Activated CD8-positive, alpha-beta T cell treated with anti-CD3 and anti-CD28 coated beads, Interleukin-2, amount 10 ng/mL, durations not matched to agents 7 days and 5 days (primary cell): ENCODE measurements at places on chromosomes 2 and 18. TPM values are rescaled to one million over a fixed set of nuclear protein-coding genes. Genes with fewer than 3 reads are reported as not detected.

DNA sequence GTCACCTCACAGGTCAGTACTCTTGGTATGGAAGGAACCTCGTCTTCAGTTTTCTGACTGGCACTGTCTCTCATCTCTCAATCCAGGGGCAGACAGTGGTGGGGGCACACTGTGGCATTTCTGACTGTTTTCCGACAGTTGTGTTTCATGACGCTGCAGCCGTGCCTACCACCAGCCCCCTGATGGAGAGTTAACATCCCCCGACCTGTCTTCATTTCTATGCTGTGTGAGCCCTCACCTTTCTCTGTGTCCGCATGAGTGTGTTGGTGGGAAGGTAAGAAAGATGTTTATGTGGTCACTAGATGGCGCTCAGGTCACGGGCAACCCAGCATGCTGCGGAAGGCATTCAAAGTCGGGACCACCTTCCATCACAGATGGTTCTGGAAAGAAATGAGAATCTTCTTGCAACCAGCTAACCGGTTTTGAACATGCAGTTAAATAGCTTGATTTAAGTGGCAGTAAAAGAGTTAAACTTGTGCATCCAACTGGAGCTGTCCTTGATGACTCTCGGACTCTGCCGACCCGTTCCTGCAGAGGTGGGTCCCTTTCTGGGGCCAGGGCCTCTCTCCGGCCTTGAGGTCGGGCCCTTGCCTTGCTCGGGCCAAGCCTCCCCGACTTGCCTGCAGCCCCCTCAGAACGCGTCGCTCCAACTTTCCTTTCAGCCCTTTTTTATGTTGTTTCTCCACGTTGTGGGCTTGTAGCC lies 92.4 kb downstream of the DYSF start:
- no peak overlapping the region for H3K27ac ChIP-seq
- H3K4me1 ChIP-seq, result peaks cover 12% of the 10 kb centered on the region
- H3K36me3 ChIP-seq, result no peaks in the 10 kb centered on the region

GRCh38 chr2:144521686-144522085 lies 1.8 kb upstream of the ZEB2 start:
- peaks cover 26% of the 10 kb centered on the region for H3K4me1 ChIP-seq
- no peak overlapping the region for H3K4me3 ChIP-seq
- no peak for DNase-seq
- peaks cover 39% of the 10 kb centered on the region for H3K27me3 ChIP-seq
- H3K36me3 ChIP-seq, result peaks cover 2% of the 10 kb centered on the region

- H3K4me3 ChIP-seq, result no peak within 1 kb of the TSS
- H3K27ac ChIP-seq, result no peak within 1 kb of the TSS
- H3K36me3 ChIP-seq, result no peaks in the 10 kb centered on the region
- no peak for DNase-seq
- H3K27me3 ChIP-seq, result peaks cover 21% of the 10 kb centered on the region
These were observed at the start of gene GRB14 for GRCh38 chr2:164620873-164621763. GRB14 (minus strand) TSS chr2:164621482; CDS start chr2:164621309, 173 bp downstream.

- no peak overlapping the region for H3K27ac ChIP-seq
- H3K4me1 ChIP-seq, result no peaks in the 10 kb centered on the region
- H3K36me3 ChIP-seq, result no peaks in the 10 kb centered on the region
- no peaks in the 10 kb centered on the region for H3K27me3 ChIP-seq
These were observed 166.8 kb downstream of the ANKRD30B start for GRCh38 chr18:14914771-14915170.

DNA sequence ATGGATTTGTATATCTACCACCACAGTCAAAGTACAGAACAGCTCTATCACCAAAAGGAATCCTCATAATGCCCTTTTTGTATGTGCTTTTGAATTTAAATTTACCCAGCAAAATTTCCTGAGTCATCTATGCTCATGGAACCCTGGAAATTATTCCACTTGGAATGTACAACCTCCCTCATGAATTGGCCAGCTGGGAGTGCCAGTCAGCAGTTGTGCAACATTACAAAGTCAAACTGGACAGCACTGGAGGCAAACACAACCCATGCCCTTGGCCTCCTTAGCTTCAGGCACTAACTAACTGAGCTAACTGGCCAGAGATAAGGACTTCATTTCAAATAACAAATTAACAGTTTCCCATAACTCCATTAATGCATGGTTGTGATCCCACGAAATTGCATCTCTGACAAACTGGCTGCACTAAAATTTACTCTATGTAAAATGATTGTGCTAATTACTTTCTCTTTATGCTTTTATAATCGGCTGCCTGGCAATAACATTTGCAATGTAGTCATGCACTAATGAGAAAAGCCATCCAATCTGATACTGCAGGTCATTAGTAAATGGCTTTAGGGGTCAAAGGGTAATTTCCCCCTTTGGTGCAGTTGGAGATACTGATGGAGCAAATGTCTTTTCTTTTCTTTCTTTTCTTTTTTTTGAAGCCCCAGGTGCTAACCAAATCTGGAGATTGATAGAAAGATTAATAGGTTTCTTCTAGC lies 270.5 kb downstream of the ACTR3 start:
- no peaks in the 10 kb centered on the region for H3K4me1 ChIP-seq
- no peak for DNase-seq
- no peak overlapping the region for H3K27ac ChIP-seq
- H3K27me3 ChIP-seq, result peaks cover 2% of the 10 kb centered on the region
- no peaks in the 10 kb centered on the region for H3K36me3 ChIP-seq

DNA sequence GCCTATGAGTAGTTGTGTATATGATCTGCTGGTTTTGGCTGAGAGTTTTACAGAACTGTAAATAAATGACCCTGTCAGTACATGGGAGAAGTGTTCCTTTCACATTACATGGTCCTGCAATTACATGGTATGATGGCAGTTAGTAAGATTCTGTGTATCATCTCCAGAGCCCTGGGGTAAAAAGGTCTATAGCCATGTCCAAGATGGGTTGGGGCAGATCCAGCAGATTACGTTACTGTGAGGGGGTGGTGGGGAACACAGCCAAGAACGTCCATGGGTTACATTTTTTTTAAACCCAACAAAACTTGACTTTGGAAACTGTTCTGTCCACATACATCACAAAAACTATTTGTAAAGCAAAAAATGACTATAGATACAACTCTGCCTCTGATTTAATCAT lies 64.2 kb upstream of the LMAN1 start:
- no peaks in the 10 kb centered on the region for H3K4me1 ChIP-seq
- peaks cover 9% of the 10 kb centered on the region for H3K27me3 ChIP-seq
- no peaks in the 10 kb centered on the region for H3K36me3 ChIP-seq
- no peak for DNase-seq
- no peak overlapping the region for H3K4me3 ChIP-seq
- no peak overlapping the region for H3K27ac ChIP-seq

GRCh38 chr2:106745468-106745867 lies 140.5 kb downstream of the ST6GAL2 start:
- no peaks in the 10 kb centered on the region for H3K36me3 ChIP-seq
- no peak overlapping the region for H3K27ac ChIP-seq
- no peaks in the 10 kb centered on the region for H3K27me3 ChIP-seq
- H3K4me1 ChIP-seq, result no peaks in the 10 kb centered on the region
- no peak for DNase-seq

- no peak for DNase-seq
- H3K27me3 ChIP-seq, result no peaks in the 10 kb centered on the region
- H3K27ac ChIP-seq, result no peak overlapping the region
- peaks cover 22% of the 10 kb centered on the region for H3K36me3 ChIP-seq
- no peak overlapping the region for H3K4me3 ChIP-seq
- H3K4me1 ChIP-seq, result peaks cover 28% of the 10 kb centered on the region
These were observed 59.0 kb downstream of the TANK start for GRCh38 chr2:161219211-161219610.

SCYGR4 gene
- total RNA-seq, result not detected

DNA sequence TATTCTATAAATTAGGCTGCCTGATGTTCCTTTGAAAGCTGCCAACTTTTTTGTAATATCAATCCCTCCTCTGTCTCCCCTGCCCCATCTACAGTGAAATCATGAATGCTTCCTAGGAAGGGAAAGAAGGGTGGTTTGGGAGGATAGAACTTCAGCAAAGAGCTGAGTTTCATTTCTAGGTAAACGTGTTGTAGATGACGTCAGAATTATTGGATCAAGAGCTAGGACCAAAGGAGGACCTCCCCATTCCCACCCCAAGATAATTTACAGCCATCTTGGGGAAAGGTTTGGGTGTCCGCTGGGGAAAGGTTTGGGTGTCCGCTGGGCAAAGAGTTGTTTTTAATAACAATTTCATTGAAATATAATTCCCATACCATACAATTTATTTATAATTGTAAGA lies 11.2 kb upstream of the ANKRD53 start:
- no peak for DNase-seq
- H3K4me1 ChIP-seq, result peaks cover 5% of the 10 kb centered on the region
- H3K4me3 ChIP-seq, result no peak overlapping the region
- no peaks in the 10 kb centered on the region for H3K36me3 ChIP-seq

IHH gene
- total RNA-seq, result not detected

CD28 gene
- 25.6 TPM for total RNA-seq

DNA sequence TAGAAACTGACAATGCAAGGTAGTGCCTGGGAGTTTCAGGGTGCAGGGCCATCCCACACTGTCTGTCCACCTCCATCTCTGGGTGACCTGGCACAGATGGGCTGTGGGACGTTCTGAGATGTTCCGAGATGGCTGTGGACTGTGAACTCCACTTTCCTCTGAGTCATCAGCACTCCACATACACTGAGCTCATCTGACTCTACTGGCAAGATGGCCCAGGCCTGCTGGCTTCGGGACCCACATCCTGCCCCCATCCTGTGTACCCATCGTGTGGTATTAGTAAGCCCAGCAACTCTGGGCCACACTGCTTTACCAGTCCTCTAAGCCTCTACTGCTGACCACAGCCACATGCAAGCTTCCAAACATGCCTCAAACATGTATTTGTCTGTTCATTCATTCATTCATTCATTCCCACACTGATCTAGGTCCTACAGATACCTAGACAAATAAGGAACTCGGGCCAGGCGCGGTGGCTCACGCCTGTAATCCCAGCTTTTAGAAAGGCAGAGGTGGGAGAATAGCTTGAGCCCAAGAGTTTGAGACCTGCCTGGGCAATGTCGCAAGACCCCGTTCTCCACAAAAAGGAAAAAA lies 124.8 kb upstream of the CXCR4 start:
- H3K27ac ChIP-seq, result peak overlapping the region; percentile 92
- H3K4me1 ChIP-seq, result peaks cover 61% of the 10 kb centered on the region
- H3K27me3 ChIP-seq, result no peaks in the 10 kb centered on the region

DNA sequence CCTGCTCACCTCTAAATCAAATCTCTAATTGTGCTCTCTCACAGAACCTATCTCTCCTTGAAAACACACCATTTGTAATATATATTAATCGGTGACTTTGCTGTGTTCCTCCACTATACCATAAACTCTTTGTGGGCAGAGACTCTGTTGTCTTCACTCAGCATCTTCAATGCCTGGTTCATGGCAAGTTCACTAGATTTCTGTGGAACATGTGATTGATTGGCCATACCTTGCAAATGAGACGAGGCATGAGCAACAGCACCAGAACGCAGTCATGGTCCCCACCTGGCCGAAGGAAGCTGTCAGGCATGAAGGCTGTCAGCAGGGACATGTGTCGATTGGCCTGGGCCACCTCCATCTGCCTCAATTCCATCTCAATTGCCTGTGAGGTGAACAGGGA lies 11.6 kb downstream of the DCTN1 start:
- no peak for DNase-seq
- H3K4me3 ChIP-seq, result no peak overlapping the region
- peaks cover 44% of the 10 kb centered on the region for H3K36me3 ChIP-seq
- no peak overlapping the region for H3K27ac ChIP-seq
- H3K27me3 ChIP-seq, result no peaks in the 10 kb centered on the region
- no peaks in the 10 kb centered on the region for H3K4me1 ChIP-seq

DNA sequence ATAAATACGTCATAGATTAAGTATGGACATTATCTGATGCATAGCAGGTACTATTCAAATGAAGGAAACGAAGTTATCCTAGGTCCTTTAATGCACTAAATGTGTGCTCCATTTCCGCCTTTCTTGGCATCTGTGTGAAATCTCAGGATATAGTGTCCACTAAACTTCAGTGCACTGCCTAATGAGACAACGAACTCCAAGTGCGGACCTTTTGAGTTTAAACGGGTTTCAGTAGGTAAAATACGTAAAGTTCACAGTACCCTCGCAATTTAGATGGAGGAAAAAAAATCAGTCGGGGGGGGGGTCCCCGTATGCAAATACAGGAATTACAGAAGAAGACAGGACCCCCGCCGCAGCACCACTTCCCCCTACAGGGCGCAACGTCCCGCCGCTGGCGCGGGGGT lies 729 bp upstream of the REL start:
- H3K4me1 ChIP-seq, result peaks cover 12% of the 10 kb centered on the region
- peak overlapping the region; percentile 95 for H3K4me3 ChIP-seq
- no peak for DNase-seq
- H3K27me3 ChIP-seq, result no peaks in the 10 kb centered on the region
- H3K27ac ChIP-seq, result peak overlapping the region; percentile 98
- H3K36me3 ChIP-seq, result peaks cover 9% of the 10 kb centered on the region

GRCh38 chr18:3225588-3225987 lies 5.8 kb upstream of the MYOM1 start:
- H3K4me3 ChIP-seq, result no peak overlapping the region
- no peaks in the 10 kb centered on the region for H3K27me3 ChIP-seq
- peaks cover 3% of the 10 kb centered on the region for H3K4me1 ChIP-seq
- DNase-seq, result no peak
- no peak overlapping the region for H3K27ac ChIP-seq

- peaks cover 3% of the 10 kb centered on the region for H3K27me3 ChIP-seq
- no peak for DNase-seq
- H3K4me1 ChIP-seq, result no peaks in the 10 kb centered on the region
- H3K36me3 ChIP-seq, result no peaks in the 10 kb centered on the region
These were observed 242.8 kb upstream of the RBMS1 start for GRCh38 chr2:160736148-160737028.

DNA sequence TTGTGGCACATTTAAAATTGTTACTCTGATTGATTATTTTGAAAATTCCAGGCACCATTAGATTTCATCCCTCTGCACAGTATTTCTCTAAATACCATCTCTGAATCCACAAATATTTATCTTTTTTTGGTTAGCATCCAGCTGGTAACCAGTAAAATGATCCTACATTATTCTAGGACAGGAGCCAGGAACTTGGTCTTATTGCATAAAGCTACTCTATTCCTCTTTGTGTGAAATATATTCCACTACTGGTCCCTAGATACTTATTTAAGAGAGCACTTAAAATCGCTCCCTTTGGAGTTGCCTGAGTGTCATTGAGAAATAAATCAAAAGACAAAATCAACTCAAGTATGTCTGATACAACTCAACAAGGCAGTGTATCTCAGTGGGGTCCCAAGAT lies 7.4 kb upstream of the MBOAT2 start:
- no peak overlapping the region for H3K4me3 ChIP-seq
- no peaks in the 10 kb centered on the region for H3K36me3 ChIP-seq
- H3K27me3 ChIP-seq, result peaks cover 23% of the 10 kb centered on the region
- H3K4me1 ChIP-seq, result no peaks in the 10 kb centered on the region

TMEM127 gene
- total RNA-seq, result 31.8 TPM

FBLN7 gene
- total RNA-seq, result 0.58 TPM

GRCh38 chr18:24535527-24536295 lies 75.3 kb downstream of the HRH4 start:
- H3K27ac ChIP-seq, result no peak overlapping the region
- no peaks in the 10 kb centered on the region for H3K4me1 ChIP-seq
- no peaks in the 10 kb centered on the region for H3K36me3 ChIP-seq
- no peak for DNase-seq

GRCh38 chr2:241656190-241656741 lies 18.8 kb downstream of the ATG4B start:
- DNase-seq, result no peak
- peaks cover 40% of the 10 kb centered on the region for H3K36me3 ChIP-seq
- no peaks in the 10 kb centered on the region for H3K4me1 ChIP-seq
- H3K27me3 ChIP-seq, result no peaks in the 10 kb centered on the region
- H3K4me3 ChIP-seq, result no peak overlapping the region

SCG2 gene
- not detected for total RNA-seq

SETBP1 gene
- 8.4 TPM for total RNA-seq

MOGAT1 gene
- total RNA-seq, result not detected

FRZB gene
- total RNA-seq, result not detected

GRCh38 chr18:46034230-46034629 lies 37.8 kb downstream of the PSTPIP2 start:
- no peak overlapping the region for H3K4me3 ChIP-seq
- no peak for DNase-seq
- H3K4me1 ChIP-seq, result no peaks in the 10 kb centered on the region
- no peak overlapping the region for H3K27ac ChIP-seq
- H3K27me3 ChIP-seq, result peaks cover 1% of the 10 kb centered on the region

LOXHD1 gene
- total RNA-seq, result 0.47 TPM
